ENCODE measurements at places on chromosomes 4 and X.

GRCh38 chr4:17719106-17719505, 62.3 kb downstream of the FAM184B start:
- no peak for DNase-seq

GRCh38 chrX:109936114-109936513, 66.8 kb upstream of the TMEM164 start:
- DNase-seq, result no peak

DNA sequence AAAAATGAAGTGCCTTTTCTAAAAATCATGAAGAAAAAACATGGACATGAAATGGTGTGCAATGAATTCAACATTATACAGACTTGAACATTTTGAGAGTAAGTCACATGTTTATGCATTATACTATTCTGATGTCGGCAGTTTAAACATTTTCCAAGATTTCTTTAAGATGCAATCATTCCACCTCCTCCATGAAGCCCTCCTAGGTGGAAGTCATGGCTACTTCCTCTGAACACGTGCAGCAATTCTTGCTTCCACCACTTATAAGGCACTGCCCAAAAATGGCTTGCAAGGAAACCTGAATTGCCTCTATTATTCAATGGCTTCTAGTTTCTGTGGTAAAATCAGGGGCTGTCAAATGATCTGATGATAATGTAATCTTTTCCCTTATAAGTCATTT, 25.8 kb downstream of the IGFBP7 start:
- no peak for DNase-seq

- DNase-seq, result no peak
These were observed 141.1 kb downstream of the FBXW7 start for GRCh38 chr4:152394791-152395190.

- no peak for DNase-seq
These were observed 169.2 kb downstream of the PARM1 start for GRCh38 chr4:75101906-75102786.
